Effector CD8-positive, alpha-beta T cell (primary cell): ENCODE measurements at places on chromosomes 5 and 9.

DNA sequence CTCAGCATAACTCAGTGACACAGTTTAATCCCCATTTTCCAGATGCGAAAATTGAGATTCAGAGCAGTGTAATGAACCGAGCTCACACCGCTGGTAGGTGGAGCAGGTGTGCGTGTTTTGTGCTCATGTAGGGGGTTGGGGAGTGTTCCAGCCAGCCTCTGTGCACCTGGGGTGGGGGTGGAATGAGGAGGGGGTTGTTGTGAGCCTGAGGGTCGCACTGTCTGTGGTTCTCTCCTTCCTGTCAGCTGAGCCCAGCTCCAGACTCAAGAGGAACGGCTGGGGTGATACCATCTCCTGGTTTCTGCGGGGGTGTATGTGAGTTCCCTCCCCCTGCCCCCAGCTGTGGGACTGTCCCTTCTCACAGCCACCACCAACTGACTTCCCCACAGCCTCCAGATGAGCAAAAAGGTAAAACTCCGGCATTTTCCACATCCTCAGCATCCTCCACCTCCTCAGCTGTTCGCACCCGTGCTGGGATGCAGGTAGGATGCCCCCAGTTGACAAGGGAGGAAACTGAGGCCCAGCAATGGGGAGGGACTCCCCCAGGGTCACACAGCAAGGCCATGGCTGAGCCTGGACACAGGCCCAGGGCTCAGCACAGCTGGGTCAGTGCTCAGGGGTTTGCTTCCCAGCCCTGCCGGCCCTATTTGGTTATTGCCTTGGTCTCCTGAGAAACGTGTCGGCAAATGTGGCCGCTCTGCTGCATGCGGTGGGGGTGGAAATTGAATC, 2.1 kb downstream of the SH2D3C start:
- DNase-seq, result peak; percentile 54

DNA sequence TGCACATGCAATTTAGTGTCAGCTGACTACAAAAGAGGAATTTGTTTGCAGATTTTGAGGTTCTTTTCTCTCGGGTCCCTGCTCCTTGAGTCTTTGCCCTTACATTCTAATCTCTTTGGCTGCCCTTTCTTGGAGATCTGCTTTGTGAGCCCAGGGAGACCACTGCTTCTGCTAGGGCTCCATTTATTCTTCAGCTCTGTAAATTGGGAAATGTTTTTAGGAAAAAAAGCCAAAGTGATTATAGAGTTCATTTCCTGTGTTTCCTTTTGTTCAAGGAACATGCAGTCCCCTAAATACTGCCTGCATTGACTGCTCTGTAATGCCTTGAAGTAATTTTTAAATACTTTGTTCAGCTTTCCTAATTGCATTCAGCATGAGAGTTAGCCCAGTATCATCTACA, 197.4 kb downstream of the CSNK1G3 start:
- DNase-seq, result no peak

GRCh38 chr9:135950135-135950682, 11.0 kb downstream of the UBAC1 start:
- no peak for DNase-seq

GRCh38 chr9:133735931-133736330, 2.2 kb downstream of the SARDH start:
- no peak for DNase-seq

- no peak for DNase-seq
Measured at GRCh38 chr5:33964132-33964700, 20.3 kb downstream of the SLC45A2 start.

- no peak for DNase-seq
Measured at GRCh38 chr5:10536931-10537579, 26.8 kb upstream of the ANKRD33B start.

- DNase-seq, result no peak
Measured at GRCh38 chr9:30482499-30482898, 1901.9 kb upstream of the ACO1 start.

DNA sequence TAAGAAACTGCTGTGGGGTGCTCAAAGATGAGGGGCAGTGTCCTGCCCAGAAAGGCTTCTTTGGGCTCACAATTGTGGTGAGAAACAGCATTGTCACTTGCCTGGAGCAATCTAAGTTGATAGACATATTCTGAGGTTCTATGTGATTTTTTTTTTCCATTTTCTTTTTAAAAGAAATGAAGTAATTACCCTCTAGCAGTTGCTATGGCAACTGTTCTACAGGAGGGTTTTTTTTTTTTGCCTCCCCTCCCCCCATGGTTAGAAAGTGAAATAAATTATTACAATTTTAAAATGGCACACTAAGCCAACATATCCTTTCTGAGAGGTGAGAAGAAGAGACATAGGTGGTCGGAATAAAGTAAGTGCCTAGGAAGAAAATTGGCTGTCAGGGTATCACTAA, 127.0 kb downstream of the UNC13B start:
- no peak for DNase-seq

DNA sequence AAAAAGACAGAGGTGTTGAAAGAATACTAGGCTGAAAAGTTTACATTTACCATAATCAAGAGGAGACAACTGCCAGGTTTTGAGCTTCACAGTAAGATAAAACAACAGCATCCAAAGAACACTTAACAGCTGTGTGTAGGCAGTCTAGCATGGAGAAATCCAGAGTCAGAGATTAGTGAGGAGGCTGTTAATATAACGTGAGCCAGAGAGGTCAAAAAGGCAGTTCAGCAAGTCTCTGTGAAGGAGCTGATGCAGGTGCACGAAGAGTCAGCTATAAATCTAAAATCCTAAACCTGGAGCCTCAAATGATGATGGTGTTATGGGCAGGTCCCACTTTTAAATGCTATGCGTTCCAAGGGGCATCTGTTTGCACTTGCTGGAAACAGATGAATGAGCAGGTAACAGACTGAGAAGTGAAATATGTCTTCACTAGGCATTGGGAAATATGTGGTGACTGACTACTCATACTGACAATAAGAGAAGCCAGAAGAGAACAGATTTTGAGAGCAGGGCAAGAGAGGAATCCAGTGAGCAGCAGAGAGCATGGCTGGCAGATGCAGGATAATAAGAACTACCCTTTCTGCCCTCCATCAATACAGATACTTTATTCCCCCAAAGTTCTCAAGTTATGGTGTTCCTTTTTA, 8.7 kb downstream of the APTX start:
- DNase-seq, result no peak

DNA sequence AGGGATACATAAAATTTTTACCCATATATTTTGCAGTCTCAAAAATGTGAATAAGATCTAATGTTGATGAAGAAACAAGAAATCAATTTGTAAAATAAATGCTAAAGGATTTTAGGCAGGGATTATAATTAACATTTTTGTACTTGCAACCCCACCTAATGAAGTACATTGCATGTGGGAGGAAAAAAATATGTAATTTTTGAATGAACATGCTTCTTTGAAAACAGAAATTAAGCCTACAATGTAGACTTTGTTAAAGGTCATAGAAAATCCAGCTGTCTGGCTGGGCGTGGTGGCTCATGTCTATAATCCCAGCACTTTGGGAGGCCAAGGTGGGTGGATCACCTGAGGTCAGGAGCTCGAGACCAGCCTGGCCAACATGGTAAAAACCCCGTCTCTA, 15.6 kb downstream of the SLC27A6 start:
- DNase-seq, result no peak

GRCh38 chr5:81147011-81147885, 85.9 kb upstream of the CKMT2 start:
- DNase-seq, result no peak

DNA sequence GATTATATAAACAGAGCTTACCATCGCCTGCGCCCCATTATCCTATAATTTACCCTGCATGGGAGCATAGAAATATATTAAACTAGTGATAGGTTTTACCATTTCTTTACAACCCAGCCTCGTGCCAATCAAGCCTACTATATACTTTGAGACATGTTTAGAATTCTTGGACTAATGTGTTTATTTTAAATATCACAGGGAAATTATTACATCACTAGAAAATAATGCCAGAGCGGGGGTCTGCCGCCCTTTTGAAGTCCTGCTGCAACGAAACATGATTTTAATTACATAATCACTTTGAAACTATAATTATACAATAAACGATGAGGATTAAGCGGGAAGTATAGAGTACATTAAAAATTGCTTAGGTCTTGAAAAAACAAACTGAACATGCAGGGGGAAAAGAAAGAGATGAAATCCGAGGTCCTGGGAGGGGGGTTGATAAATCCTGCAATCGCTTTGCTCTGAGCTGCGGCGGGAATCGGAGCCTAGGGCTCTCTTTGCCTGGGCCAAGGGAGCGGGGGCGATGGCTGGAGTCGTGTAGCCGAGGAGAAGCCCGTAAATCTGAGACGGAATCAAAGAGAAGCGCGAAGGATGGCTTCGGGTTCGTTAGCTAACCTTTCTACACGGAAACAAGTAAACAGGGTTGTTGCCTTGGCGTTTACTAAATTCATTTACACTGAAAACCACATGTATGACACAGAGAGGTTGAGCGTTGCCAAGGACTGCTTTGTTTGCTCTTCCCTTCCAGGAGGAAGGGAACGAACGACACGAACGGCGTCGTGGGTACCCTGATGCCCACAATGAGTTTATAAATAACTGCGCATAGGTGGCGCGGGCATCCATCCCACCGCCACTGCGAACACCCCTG, 127.6 kb downstream of the TMEM174 start:
- no peak for DNase-seq

DNA sequence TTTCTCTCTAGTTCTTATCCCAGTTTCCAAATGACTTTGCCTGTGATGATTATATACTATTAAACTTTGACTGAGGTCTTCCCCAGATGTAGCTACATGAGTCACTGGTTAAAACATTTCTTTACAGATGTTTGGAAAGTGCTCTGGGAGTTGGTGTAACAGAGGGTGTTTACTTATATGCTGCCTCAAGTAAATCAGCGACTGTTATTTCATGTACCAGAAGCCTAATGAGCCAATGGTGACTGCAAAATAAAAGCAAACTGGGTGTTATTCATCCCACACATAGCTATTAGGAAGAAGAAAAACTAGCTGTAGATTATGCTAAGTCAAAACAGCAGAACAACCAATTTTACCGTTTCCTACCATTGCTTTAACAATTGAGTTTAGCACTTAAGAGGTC, 929.7 kb upstream of the SEMA6A start:
- no peak for DNase-seq

DNA sequence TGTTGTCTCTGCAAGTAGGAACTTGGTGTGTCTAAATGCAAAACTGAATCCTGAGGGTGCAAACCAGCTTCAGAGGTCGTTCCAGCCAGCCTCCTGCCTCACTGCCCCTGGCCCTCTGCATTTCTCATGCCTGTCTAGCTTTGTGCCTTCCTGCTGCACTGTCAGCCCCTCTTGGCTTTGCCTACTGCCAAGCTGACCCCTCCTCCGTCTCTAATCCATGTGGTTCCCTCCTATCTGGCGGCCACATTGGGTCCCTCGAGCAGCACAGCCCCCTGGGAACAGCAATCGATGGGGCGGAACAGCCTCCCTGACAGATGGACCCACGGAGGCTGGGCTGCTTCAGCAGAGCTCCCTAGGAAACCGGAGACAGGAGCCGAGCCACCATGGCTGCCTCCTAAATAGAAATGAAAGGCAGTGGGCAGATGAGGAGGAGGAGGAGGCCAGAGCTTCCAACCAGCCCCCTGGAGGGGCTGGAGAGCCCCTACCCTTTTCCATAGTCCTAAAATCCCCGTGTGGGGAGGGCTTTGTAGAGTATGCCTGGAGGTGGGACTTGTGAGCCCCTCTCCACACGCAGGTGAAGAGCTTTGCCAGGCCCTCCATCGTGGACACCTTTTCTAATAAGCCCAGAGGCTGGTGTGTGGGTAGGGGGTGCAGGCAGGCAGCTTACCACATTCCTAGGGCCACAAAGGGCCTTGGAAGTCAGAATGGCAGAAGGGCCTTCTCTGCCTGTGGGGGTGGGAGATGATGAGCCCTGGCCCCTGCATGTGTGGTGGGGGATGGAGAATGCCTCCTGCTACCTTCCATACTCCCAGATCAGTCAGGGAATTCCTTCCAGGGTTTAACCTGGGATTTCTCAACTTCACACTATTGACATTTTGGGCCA, 9.2 kb upstream of the CXXC5 start:
- DNase-seq, result no peak
